ENCODE measurements at places on chromosomes 6 and 20.

GRCh38 chr20:53735536-53736050 lies 142.0 kb upstream of the ZNF217 start:
- DNase-seq: peak; percentile 80

DNA sequence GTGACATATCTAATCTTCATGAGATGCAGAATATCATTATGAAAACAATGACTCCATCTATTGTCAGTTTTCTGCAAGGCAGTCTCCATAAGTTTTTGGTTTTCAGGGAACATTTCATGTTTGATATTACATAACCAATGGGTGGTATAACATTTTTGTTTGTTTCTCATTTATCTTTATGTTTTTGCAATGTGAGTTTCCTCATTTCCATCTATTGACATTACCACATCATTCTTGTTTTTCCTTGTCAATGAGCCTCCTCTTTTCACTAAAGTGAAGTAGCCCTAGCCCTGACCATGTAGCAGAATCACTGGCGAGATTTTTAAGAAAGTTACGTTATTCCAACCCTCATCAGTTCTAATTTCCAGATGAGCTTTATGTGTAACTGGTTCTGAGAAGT lies 4.4 kb downstream of the EFHC1 start:
- DNase-seq: no peak

GRCh38 chr6:84568971-84569370 lies 195.4 kb downstream of the TBX18 start:
- DNase-seq: no peak

DNA sequence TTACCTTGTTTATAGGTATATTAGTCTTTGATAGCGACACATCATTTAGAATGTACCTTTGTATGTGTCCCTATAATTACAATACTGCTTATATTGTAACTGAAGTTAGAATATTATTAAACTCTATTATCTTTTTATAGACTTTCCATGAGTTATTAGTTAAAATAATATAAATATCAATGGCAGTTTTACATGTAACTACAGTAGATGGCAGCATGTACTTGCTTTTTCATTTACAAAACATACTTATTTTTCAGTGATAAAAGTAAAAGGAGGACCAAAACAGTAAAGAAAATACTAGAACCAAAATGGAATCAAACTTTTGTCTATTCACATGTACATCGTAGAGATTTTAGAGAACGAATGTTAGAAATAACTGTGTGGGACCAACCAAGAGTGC lies 364.3 kb downstream of the RIMS1 start:
- DNase-seq: no peak

DNA sequence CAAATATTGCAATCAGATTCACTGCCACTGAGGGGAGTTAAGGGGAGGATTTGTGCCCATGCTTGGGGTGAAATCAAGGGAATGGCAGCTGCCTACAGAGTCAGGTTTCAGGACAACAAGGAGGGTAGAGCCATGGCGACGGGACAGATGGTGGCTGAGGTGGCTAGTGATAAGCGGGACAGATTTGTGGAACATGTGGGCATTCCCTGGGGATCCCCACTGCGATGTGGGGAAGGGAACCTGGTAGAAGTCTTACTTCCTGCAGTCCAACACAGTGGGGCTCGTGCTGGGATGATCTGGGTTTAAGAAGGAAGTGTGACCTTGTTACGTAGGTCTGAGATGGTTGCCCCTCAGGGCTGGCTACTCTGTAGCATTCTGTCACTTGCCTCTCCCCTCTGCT lies 292.0 kb upstream of the JARID2 start:
- DNase-seq: no peak

DNA sequence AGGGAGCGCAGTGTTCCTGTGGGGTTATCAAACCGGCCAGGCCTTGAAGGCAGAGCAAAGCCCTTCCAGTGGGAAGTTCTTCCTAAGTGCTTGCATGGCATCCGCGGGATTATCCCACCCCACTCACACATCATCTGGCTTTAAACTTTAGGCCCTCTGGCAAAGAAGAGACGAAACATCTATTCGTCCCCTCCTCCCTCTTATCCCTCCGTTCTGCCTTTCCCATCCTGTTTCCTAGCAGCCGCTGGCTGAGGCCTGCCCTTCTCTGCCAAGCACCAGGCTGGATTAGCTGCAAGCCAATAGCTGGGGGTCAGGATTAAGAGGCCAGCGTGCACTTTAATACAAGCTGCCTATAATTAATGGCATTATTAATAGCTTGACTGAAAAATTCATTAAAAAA lies 621.0 kb downstream of the PKHD1 start:
- no peak for DNase-seq

- DNase-seq: no peak
Observed at GRCh38 chr20:47319517-47320252, 36.8 kb downstream of the ZMYND8 start.

DNA sequence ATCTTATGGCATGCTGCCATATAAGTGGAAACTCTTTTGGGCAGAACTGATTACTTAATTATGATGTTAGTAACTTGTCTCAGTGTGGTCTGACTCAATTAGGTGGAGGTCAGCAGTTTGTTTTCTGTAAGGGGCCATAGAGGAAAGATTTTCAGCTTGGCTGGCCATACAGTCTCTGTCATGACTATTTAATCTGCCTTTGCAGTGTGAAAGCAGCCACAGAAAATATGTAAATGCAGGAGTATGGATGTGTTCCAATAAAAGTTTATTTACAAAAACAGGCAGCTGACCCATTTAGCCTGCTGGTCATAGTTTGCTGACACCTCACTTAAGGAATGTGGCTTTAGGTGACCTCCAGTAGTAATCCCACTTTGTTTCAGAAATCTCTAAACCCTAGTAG lies 700.7 kb downstream of the EPM2A start:
- DNase-seq: no peak

- peak; percentile 14 for DNase-seq
Observed at GRCh38 chr6:81166770-81167169, 585.7 kb downstream of the TENT5A start.

GRCh38 chr6:75116946-75117345 lies 88.9 kb downstream of the COL12A1 start:
- no peak for DNase-seq

GRCh38 chr6:31075528-31075927 lies 36.8 kb downstream of the C6orf15 start:
- no peak for DNase-seq

- no peak for DNase-seq
Observed at GRCh38 chr6:168372889-168373288, 53.3 kb upstream of the DACT2 start.

GRCh38 chr6:136521427-136521826 lies 28.8 kb downstream of the MAP7 start:
- DNase-seq: no peak

DNA sequence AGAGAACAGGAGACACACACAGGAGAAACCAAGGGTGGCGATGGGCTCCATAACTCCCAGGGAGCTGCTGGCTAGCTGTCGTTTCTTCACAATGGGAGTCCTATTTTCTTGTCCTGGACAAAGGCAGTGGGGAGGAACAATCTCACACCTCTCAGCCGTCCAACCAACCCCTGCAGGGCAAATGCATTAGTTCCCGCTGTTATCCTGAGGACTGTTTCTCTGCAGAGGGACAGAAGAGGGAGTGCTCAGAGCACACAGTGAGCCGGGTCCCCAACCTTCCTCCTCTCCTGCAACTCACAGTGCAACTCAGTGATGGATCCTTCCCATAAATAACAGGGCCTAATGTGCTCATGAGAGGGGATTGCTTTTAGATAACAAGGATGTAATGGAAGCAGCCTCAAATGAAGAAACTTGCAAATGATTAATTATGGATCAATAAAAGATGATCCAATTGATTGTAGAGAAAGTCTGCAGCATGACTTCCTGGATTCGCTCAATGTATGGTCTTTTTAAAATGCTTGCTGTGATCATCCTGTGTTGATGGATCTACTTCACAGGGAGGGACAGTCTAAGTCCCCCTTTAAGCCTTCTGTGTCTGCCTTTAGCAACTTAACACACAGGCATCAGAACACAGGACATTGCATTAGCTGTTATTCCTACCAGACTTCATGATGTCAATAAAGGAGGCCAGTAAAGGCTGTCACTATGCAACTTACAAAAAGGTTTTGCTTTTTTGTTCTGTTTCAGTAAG lies 453.4 kb upstream of the AGPAT4 start:
- no peak for DNase-seq

DNA sequence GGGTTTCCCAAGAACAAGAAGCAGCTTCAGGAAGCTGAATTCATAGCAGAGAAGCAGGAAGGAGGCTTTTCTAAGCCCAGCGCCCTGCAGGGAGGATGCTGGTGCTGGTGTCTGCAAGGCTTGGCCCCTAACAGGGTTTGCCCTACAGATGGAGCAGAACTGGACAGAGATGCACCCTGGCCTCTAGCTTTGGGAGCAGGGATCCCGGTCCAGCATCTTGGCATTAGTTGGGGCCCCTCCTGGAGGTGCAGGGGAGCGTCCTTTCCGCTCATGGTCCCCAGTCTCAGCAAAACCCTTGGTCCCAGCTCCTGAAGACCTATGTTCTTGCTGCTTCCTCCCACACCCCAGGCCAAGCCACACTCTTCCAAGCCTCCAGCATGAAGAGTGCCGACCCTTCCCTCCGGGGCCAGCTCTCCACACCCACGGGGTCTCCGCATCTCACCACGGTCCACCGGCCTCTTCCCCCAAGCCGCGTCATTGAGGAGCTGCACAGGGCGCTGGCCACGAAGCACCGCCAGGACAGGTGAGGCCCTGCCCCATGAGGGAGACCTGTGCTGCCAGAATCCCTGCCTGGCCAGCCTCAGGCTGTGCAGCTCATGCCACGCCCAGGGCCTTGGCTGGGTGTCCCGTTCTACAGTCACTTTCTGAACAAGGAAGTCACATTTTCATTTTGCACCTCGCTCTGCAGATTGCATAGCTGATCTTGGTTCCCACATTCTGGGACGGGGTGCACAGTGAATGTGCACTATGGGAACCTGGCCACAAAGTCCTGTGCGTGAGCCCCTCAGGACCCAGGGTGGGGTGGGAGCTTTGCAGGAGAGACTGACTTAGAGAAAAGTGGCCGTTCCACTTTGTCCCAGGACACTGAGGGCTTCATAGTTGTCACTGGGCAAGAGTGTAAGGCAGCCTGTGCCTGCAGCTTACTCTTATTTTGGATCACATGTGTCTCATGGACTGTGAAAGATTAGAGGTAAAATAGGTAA lies 160.2 kb downstream of the SYCP2 start:
- DNase-seq: no peak

- DNase-seq: no peak
Observed at GRCh38 chr6:31358302-31358701, 1.3 kb upstream of the HLA-B start.

DNA sequence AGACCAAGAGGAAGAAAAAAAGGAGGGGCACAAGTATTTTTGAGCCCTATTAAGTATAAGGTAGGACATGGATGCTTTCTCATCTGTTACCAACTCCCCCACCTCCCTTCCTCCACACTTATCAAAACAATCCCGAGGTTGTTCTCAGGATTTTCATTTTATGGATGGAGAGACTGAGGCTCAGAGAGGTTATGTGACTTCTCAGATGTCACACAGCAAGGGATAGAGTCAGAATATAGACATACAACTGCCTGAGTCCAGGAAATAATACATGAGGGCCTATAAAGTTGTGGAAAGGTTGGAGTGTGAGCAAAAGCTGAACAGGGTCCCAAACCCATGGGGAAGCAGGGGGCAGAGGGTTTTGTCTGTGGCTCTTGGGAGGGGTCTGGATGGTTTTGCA lies 19.3 kb downstream of the KCNK17 start:
- no peak for DNase-seq

- DNase-seq: no peak
Observed at GRCh38 chr6:13466304-13467215, 20.8 kb downstream of the GFOD1 start.

DNA sequence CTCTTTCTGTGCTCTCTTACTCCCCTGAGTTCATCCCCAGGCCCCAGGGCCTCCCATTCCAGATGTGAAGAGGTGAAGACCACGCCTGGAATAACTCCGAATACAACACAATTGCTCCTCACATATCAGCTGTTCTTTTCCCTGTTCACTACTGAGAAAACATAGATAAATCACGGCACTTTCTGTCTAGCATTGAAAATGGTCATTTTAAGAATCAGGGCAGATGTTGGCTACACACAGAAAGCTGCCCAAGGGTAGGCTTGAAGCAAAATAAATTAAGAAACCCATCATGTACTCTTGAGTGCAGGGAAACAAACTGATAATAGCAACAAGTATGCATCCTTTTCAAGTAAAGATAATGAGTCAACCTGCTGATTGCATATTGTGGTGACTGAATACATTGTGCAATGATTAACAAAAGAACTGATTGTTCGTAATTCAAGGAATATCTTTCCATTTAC lies 382.5 kb downstream of the PRKN start:
- no peak for DNase-seq

- no peak for DNase-seq
Observed at GRCh38 chr6:2676048-2676447, 74.7 kb downstream of the MYLK4 start.

- DNase-seq: peak; percentile 91
Observed at GRCh38 chr20:32018269-32019155, 8.3 kb downstream of the CCM2L start.

DNA sequence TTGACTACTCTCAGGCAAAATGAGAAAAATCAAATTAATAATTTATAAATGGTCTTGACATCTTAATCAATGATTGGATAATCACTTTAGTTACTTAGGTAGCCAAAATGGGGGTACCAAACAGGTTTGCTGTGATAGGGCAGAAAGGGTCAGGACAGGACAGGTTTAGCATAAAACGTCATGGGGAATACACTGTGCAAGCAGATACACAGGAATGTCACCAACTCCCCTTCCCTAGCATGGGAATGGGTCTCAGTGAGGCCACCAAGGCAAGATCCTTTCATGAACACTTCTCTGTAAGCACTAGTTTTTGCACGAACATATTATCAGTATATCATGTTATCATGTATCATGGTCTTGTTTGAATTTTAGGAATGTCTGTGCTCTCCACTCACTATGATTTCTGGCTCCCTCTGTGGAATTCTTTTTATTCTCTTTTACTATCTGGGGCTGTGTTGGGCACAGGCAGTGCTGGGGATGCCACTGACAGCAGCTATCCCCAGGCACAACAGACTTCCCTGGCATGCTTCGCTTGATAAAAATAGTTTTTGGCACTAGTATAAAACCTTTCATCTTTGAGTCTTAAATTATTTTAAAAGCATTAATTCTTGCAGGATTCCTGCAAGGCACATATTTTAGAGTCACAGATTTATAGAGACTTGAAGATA lies 18.3 kb downstream of the PTCHD4 start:
- DNase-seq: no peak

GRCh38 chr20:4459081-4459480 lies 262.6 kb upstream of the PRND start:
- DNase-seq: no peak

- DNase-seq: no peak
Observed at GRCh38 chr6:165821754-165822153, 158.7 kb upstream of the PDE10A start.

- no peak for DNase-seq
Observed at GRCh38 chr6:39998126-39998525, 63.9 kb upstream of the MOCS1 start.

DNA sequence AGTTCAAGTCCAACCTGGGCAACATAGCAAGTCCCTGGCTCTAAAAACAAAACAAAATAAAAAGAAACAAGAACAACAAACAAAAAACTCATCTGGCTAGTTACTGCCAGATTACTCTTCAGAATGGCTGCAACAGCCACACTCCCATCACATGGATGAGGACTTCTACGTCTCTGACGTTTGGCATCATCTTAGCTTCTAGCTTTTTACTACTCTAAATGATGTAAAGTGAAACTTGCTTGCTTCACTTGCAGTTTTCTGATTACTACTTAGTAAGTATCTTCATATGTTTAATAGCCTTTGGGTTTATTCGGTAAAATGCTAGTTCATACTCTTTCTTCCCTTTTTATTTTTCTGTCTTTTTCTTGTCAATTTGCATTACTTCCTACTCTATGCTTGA lies 161.1 kb upstream of the CARMIL1 start:
- DNase-seq: no peak
